ENCODE measurements at places on chromosomes 16 and 17.

- DNase-seq = no peak
Measured at GRCh38 chr17:15510361-15510760, 42.9 kb upstream of the CDRT4 start.

DNA sequence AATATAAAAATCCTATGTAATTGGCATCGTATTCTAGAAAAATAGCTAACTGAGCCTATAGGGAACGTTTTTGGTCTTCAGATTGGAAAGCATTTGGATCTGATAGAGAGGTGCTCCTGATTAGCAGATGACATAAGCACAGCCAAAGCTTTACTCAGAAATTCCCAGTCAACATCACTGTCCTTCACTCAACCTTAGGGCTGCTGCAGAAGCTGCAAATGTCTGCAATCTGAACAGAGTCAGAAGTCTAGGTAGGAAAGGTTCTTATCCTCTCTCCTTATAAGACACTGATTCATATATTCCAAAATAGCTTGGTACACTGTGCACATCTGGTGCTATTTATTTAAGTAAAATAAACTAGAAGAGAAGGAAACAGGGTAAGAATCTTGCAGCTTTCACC is 19.2 kb downstream of the STRADA start:
- DNase-seq = no peak

GRCh38 chr17:46818316-46818928 is at the start of gene WNT3:
Gene WNT3 (minus strand): TSS chr17:46818692. CDS start chr17:46818597, 95 bp downstream.
- DNase-seq = peak; percentile 44

DNA sequence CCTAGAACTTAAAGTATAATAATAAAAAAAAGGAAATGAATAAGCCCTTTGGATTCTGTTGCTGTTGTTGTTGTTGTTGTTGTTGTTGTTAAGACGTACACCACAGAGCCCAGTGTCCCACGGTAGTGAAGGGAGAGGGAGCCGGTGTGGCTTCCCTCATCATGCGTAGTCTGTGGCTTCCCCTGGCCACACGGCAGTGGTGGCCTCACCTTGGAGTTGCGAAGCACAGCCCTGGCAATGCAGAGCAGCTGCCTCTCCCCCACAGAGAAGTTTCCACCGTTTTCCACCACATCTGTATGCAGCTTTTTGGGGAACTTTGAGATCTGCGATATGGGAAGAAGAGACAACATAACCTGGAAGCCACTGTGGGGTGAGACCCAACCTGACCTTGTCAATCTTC is 14.1 kb upstream of the ABCC12 start:
- no peak for DNase-seq

GRCh38 chr16:4015275-4016004 is 100.8 kb downstream of the ADCY9 start:
- DNase-seq = no peak

- DNase-seq = no peak
Measured at GRCh38 chr17:44827863-44828262, 2.2 kb downstream of the GJC1 start.

GRCh38 chr17:80939151-80940145 is 52.2 kb upstream of the CHMP6 start:
- DNase-seq = no peak

GRCh38 chr16:67163164-67163998 is 1.2 kb upstream of the HSF4 start:
- no peak for DNase-seq

DNA sequence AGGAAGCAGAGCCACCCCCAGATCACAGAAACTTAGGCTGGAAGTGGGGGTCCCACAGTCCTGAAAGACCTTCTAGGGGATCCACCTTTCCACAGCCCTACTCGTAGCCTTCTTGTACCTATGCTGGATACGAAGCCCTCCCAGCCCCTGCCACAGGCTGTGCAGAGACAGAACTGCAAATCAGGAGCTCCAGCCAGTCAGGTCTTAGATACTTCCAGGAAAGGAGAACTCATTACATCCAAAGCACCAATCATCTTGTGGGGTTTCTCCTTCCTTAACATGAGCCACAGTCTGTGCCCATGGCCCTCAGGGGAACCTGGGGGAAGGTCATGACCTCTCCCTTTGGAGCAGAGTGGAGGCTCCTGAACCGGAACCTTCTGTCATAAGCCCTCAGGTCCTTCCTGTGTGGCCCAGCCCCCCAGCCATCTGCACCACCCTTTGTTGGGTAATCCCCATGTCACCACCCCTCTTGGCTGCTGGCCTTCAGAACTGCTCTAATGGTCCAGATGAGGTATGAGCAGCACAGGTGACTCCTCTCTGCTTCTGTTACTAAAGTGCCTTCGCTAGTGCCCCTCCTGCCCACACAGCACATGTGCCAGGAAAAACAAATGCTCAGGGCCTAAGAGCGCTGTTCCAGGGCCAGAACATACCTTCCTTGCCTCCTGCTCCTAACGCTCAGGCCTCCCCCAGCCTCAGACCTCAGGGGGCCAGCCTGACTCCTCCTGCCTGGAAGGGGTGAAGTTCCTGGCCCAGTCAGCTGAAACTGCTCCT is 14.6 kb downstream of the SRCIN1 start:
- DNase-seq = no peak

GRCh38 chr17:69282002-69282401 is 44.9 kb downstream of the ABCA5 start:
- DNase-seq = no peak

- DNase-seq = no peak
Measured at GRCh38 chr16:89903908-89904515, 14.7 kb upstream of the MC1R start.

Measured in naive thymus-derived CD8-positive, alpha-beta T cell (primary cell).